GM23338 (cell line): ENCODE measurements at places on chromosomes 5 and 9. TPM values are rescaled to one million over a fixed set of nuclear protein-coding genes. Genes with fewer than 3 reads are reported as not detected.

DNA sequence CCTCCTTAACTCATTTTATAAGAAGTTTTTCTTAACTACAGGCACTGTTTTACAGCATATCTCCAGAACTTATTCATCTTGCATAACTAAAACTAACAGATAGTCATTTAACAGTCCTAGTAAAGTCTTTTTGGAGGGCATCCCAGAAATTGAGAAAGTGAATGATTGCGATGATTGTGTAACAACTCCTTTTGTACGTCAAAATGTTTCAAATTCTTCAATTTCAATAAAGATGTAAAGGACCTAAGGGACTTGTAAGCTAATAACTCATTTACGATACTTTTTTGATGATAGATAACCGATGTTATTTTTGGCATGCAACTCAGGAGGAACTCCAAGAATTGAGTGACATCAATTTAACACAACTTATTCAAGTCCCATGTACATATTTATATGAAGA, 42.7 kb downstream of the SVEP1 start:
- H3K27ac ChIP-seq, result no peak overlapping the region
- DNase-seq, result no peak
- no peaks in the 10 kb centered on the region for H3K4me1 ChIP-seq
- no peaks in the 10 kb centered on the region for H3K27me3 ChIP-seq
- H3K4me3 ChIP-seq, result no peak overlapping the region
- H3K36me3 ChIP-seq, result no peaks in the 10 kb centered on the region

Gene FSD1L
- 7.1 and 10.9 TPM in 2 replicates for total RNA-seq

GRCh38 chr5:161847447-161847846, 473 bp upstream of the GABRA1 start:
- H3K27ac ChIP-seq, result no peak overlapping the region
- DNase-seq, result peak; percentile 46
- H3K36me3 ChIP-seq, result no peaks in the 10 kb centered on the region
- peaks cover 33% of the 10 kb centered on the region for H3K27me3 ChIP-seq
- peaks cover 26% of the 10 kb centered on the region for H3K4me1 ChIP-seq
- H3K4me3 ChIP-seq, result peak overlapping the region; percentile 71

DNA sequence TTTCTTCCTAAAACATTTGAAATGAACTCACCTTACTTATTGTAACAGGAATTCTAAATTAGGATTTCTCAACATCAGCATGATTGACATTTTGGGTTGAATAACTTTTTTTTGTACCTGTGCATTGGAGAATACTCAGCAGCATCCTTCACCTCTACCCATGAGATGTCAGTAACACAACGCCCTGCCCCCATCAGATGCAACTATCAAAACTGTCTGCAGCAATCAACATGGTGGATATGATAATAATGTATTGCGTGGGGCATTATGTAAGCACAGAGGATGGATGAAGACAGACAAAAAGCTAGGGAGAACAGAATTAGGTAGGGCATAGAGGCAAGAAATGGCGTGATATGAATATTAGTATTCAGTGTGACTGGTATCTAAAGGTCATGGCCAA, 94.1 kb downstream of the PLK2 start:
- H3K4me3 ChIP-seq, result no peak overlapping the region
- no peaks in the 10 kb centered on the region for H3K36me3 ChIP-seq
- peaks cover 10% of the 10 kb centered on the region for H3K4me1 ChIP-seq
- H3K27me3 ChIP-seq, result no peaks in the 10 kb centered on the region

DNA sequence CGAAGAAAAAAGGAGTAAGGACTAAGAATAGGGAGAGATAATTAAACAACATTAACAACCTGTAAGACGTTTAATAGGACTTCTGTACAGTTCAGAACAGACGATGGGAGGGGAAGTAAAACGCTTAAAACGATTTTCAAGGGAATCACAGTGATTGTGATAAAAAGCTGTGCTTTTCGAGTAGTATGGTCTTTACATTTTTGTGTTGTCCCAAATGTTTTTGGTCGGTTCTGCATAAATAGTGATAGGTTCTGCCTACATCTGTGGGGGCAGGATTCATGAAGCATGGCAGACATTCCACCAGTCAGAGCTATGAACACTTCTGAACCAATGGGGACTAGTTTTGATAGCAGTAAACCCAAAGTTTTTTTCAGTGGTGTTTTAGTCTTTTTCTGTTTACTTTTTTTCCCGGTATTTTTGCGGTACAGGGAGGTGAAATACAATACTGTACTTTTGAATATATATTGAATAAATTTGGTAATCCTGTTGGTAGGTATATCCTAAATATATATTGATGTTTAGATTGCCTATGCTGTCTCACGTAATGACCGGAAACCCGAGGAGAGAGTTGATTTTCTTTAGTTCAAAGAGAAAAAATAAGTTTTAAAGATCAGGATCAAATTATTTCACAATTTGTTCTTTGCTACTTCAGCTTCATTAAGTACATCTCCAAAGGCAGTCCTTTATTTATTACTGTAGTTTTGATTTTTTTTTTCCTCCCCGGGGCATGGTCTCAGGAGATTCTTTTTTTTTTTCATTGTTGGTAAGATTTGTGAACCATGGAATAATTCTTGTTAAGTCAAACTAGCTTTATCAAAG, 1.3 kb downstream of the ERBIN start:
- peaks cover 17% of the 10 kb centered on the region; the same call in 1 of the 2 replicates for H3K4me1 ChIP-seq
- peak overlapping the region; percentile 85 for H3K4me3 ChIP-seq
- no peaks in the 10 kb centered on the region for H3K36me3 ChIP-seq
- peaks cover 18% of the 10 kb centered on the region for H3K27me3 ChIP-seq
- DNase-seq, result peak; percentile 48

Gene CD274
- total RNA-seq, result not detected in 2 replicates

DNA sequence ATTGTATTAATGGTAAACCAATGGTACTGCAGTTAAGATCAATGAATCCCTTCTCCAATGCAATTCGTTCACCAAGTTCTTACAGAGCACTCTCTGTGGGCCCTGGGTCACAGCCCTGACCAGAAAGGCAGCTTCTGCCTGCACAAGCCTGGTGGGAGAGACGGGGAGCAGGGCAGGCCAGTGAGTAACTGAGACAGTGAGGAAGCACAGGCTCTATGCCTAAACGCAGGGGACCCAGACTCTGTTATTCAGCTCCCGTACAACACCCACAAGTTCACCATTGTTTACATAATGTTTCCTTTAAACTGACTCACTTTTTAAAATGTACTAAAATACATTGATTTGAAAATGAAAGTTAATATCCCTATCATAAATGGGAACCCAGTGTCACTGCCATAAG, 40.5 kb upstream of the CTSL start:
- H3K27me3 ChIP-seq, result no peaks in the 10 kb centered on the region
- 0 out of 2 replicates have a peak, but pooled peaks cover 4% of the 10 kb centered on the region for H3K4me1 ChIP-seq
- H3K36me3 ChIP-seq, result peaks cover 20% of the 10 kb centered on the region
- H3K4me3 ChIP-seq, result no peak overlapping the region
- DNase-seq, result no peak

Gene STKLD1
- not detected in 2 replicates for total RNA-seq

Gene SV2C
- 0.07 and 0.12 TPM in 2 replicates for total RNA-seq

DNA sequence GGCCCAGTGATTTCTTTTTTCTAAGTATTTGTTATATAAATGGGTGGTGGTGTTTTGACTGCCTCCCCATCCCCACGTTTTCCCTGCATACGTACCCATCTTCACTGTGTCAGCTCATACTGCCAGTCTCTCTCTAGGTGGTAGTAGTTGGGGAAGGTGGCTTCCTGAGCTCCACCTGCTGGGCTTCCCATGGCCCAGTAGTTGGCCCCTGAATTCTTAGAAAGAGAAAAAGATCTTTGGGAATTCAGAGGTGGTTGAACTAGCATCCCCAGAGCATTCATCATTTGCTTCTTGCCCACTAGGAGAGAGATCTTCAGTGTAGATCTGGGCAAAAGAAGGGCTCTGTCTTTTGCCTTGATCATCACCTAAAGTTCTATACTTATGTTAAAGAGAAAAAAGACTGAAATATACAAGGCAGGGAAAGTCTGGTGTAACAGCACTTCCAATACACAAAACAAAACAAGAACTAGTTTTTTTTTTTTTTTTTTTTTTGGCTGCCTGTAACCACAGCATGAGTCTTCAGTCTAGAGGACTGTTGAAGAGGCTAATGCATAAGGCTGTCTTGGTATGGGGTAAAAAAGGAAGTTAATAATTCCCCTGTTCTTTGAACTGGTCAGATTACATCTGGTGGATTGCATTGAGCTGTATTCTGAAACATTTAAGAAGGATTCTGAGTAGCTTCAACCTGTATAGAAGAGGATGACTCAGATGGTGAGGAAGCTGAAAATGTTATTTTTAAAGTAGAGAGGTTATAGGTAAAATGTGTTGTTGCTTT, 128.7 kb downstream of the ATG10 start:
- no peak overlapping the region for H3K27ac ChIP-seq
- H3K4me3 ChIP-seq, result no peak overlapping the region
- DNase-seq, result peak; percentile 25

DNA sequence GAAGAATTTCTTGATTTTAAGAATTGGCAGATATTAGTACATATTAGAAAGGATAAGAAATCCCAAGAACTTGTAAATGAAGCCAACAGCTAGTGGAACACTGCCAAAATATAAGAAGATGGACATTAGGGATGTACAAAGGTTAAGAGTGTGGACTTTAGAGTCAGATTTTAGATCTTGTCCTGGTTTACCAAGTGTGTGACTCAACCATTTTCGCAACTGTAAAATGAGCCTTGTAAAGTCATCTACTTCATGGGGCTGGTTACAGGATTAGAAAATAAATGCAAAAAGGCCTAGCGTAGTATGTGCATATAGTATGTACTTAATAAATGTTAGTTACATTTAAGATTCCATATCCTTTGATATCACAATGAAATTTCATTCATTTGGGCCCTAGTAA, 260.0 kb downstream of the RAB3C start:
- no peaks in the 10 kb centered on the region for H3K36me3 ChIP-seq
- H3K27me3 ChIP-seq, result no peaks in the 10 kb centered on the region
- H3K27ac ChIP-seq, result no peak overlapping the region

Gene NREP
- 300 and 336 TPM in 2 replicates for total RNA-seq

DNA sequence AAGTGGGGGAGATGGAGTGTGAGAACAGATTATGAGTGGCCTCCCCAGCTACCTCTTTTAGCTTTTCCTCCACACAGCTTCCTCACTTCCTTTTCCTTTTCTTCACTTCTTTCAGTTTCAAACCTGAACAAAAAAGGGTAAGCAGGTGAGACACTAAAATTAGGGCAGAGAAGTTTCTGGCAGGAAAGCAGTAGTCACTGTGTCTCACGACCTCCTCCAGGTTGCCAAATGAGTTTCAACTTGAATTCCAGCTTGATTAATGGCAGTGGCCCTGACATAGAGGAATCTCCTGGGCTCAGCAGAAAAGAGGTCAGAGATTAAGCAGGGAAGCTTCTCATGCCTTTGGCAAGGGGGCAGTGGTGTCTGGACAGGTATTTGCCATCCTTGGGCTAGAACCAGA, 63.7 kb upstream of the SPINK5 start:
- H3K4me1 ChIP-seq, result peaks cover 10% of the 10 kb centered on the region; the same call in 1 of the 2 replicates
- DNase-seq, result no peak
- H3K27me3 ChIP-seq, result no peaks in the 10 kb centered on the region
- peaks cover 6% of the 10 kb centered on the region; the same call in 1 of the 2 replicates for H3K36me3 ChIP-seq
- no peak overlapping the region for H3K27ac ChIP-seq

Gene CD14
- not detected in 2 replicates for total RNA-seq

- no peak for DNase-seq
- no peak overlapping the region for H3K27ac ChIP-seq
- no peaks in the 10 kb centered on the region for H3K27me3 ChIP-seq
- no peak overlapping the region for H3K4me3 ChIP-seq
Measured at GRCh38 chr5:91162534-91163381, 220.4 kb downstream of the ARRDC3 start.

DNA sequence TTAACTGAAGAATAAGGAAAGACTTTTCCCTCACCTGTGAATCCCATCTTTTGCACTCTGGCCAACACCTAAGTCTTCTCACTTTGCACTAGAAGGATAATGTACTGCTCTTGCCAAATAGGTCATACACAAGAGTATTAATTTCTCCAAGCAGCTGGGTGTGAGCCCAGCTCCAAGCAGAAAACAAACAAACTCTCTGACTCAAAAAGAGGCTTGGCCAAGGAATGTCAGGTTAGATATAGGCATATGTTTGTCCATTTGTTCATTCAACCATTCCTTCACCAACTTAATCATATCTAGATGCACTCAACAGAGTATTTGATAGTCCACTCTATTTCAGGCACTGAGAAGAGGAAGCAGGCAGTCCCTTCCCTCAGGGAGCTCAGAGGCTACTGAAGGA, 84.4 kb downstream of the HTR4 start:
- H3K4me1 ChIP-seq, result no peaks in the 10 kb centered on the region
- no peak overlapping the region for H3K27ac ChIP-seq
- no peaks in the 10 kb centered on the region for H3K27me3 ChIP-seq
- no peak overlapping the region for H3K4me3 ChIP-seq

GRCh38 chr5:24623031-24623430, 21.7 kb downstream of the CDH10 start:
- no peak overlapping the region for H3K27ac ChIP-seq
- no peaks in the 10 kb centered on the region for H3K27me3 ChIP-seq
- H3K36me3 ChIP-seq, result no peaks in the 10 kb centered on the region
- H3K4me1 ChIP-seq, result peaks cover 14% of the 10 kb centered on the region
- peak; percentile 17 for DNase-seq

- no peaks in the 10 kb centered on the region for H3K27me3 ChIP-seq
- no peak overlapping the region for H3K27ac ChIP-seq
- no peaks in the 10 kb centered on the region for H3K36me3 ChIP-seq
- H3K4me3 ChIP-seq, result no peak overlapping the region
Measured at GRCh38 chr5:62718324-62718723, 139.7 kb downstream of the LRRC70 start.

- H3K4me1 ChIP-seq, result 0 out of 2 replicates have a peak, but pooled peaks cover 5% of the 10 kb centered on the region
- no peak for DNase-seq
- H3K27me3 ChIP-seq, result no peaks in the 10 kb centered on the region
- no peak overlapping the region for H3K27ac ChIP-seq
Measured at GRCh38 chr5:163407034-163407655, 30.2 kb upstream of the CCNG1 start.

DNA sequence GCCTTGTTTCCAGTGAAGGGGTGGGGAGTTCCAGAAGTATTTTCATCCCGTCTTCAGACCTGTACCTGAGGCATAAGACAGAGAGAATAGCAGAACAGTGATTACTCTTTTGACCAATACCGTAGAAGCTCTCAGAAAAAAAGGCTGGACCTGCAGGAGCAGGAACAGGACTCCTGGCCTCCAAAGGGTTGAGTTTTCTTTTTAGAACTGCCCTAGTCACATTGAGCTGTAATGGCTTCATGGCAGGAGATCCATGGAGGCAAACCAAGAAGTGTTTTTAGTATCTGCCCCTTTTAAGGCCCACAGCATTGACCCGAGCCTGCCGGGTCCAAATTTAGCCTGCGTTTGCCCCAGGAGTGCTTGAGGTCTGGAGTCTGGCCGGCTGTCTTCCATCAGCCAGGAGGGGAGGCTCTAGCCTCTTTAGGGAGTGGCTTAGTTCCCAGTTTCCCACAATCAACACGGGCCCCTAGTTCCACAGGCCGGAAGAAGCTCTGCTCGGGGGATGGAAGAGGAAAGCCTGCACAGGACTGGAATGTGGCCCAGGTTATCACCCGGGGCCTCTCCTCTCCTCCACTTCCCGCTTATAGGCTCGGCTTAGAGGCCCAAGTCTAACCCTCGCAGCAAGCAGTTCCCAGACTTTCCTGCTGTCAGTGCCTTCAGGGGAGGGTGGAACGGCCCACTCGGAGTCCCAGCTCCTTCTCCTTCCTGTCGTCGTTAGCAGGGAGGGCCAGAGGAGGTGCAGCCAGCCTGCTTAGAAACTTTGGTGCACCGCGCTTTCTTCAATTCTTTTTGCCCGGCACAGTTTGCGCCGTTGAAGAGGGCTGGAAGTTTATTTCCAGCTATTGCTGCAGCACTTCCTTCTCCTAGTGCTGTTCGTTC, 80.7 kb downstream of the C9orf152 start:
- no peak overlapping the region for H3K4me3 ChIP-seq
- H3K27ac ChIP-seq, result peak overlapping the region; percentile 24
- H3K4me1 ChIP-seq, result peaks cover 71% of the 10 kb centered on the region
- DNase-seq, result peak; percentile 77

Gene PRRX2
- total RNA-seq, result 4.5 and 8.3 TPM in 2 replicates

GRCh38 chr5:98836175-98836574, 62.7 kb downstream of the RGMB start:
- no peaks in the 10 kb centered on the region for H3K36me3 ChIP-seq
- no peaks in the 10 kb centered on the region for H3K4me1 ChIP-seq
- H3K4me3 ChIP-seq, result no peak overlapping the region
- no peaks in the 10 kb centered on the region for H3K27me3 ChIP-seq

Gene PPP2R2B
- total RNA-seq, result 21.3 and 23.1 TPM in 2 replicates

Gene BDP1
- 39.1 and 41.8 TPM in 2 replicates for total RNA-seq
